Fibroblast of skin of left quadriceps (primary cell): ENCODE measurements at places on chromosomes 6 and 20.

DNA sequence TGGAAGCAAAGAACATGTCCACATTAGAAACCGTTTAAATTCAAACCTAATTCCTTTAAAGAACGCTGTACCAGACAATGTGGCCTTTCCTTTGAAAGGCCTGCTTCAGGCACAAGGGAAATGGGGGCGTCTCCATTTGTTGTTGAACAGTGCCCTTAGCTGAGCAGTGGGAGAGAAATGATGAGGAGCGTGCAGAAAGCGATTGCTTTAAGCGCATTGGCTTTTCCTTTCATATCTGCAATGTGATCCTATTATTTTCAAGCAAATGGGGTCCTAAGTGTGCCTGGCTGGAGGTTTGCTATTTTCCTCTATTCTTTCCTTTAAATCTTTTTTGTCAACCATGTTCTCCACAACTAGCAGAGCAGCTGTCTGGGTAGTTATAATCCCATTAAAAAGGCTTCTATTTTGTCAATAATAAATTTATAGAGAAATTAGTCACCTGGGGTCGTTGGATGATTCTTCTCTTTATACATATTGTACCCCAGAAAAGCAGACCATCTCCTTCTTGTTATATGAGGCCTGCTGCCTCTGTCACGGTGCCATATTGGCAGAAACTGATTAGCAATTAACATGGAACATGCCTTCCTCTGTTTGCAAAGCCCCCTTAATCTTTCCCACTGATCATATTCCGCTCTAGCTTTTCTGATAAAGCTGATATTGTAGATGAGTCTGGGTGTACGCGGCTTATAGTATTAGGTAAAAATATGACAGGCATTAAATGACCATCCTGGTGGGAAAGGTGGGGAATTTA lies 151.1 kb upstream of the JAG1 start:
- no peak for DNase-seq

GRCh38 chr20:53408691-53409446 lies 184.8 kb downstream of the ZNF217 start:
- peak; percentile 42 for DNase-seq

DNA sequence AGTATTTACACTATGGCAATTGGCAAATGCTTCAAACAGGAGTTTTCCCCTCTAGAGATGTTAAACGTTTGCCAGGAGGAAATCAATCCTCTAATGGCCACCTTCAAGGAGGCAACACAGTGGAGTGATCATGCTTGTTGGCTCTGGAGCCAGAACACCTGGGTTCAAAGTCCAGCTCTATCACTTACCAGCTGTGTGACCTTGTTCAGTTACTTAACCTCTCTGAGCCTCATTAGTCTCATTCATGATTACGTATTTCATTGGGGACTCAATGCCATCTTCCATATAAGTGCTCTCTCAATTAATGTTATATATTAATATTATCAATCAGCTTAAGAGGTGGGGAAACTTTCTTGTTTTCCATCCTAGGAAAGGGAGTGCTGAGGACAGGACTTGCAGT lies 26.1 kb downstream of the SLC52A3 start:
- DNase-seq: no peak

DNA sequence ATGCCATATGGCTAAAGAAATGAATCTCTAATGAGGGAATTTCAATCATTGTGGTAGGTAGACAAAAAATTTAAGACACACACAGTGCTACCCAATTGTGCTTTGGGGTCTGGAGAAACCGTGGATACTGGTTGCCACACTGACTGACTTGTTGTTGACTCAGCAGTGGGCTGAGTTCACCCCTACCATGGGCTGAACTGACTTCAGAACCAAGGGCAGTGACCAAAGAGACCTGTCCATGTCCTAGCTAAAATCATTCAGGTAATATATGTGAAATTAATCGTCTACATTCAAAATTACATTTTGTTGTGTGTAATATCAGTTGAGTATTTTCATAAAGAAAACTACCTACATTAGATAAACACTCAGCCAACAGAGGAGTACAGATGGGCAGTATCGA lies 131.6 kb downstream of the PDE7B start:
- DNase-seq: no peak

DNA sequence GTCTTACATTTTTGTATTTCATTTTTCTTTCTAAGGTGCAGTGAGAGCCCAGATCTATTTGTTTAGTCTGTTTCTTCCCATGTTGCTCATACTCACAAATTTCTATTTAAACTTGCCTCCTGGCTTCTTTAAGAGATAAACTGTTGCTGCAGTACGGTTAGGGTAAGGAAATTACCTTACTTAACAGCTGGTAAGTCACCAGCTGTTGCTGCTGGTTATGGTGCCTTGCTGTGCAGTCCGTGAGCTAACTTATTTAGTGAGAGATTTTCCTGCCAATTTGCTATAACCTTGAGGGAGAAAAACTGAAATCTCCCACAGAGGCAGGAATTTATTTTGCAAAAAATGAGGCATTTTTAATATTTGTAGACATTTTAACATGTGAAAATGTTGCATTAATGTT lies 261.0 kb downstream of the UST start:
- no peak for DNase-seq

- no peak for DNase-seq
Measured at GRCh38 chr20:56503916-56504315, 20.6 kb upstream of the FAM209A start.

DNA sequence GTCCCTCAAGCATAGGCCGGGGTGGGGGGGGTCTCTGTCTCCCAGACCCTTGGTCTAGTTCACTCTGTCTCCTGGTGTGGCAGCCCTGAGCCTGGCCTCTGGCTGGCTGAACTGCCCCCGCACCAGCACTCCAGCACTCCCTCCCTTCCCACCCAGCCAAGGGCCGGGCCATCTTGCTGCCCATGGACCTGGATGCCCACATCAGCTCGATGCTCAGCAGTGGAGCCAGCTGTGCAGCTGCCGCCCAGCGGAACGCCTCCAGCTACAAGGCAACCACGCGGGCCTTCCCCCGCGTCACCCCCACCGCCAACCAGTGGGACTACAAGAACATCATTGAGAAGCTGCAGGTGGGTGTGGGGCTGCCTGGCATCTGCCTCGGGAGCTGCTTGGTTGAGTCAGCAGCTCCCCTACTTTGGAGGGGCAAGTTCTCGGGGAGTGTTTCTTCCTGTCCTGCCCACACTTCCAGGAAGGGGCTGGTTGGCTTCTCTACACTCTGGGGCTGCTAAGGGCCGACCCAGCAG lies 28.4 kb downstream of the UQCC2 start:
- no peak for DNase-seq

DNA sequence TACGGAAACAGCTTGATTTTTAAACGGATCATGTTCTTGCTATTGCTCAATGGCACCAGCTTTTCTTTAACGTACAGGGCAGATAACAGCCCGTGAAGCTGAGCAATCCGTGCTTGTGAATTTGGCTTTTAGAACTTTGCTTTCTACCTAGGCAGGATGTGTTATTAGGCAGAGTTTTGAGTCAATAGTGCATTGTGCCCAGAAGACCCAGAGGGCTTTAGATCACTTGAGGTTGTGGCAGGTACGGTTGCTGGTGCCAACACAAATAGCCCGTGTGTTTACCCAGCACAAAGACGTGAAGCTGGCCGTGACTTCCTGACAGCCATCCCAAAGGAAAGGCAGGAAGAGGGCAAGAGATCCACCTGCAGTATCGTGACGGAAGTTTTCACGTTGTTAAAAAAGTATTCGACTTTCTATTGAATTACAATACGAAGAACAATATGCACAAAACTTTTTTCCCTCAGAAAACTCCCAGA lies 117.4 kb upstream of the FRMD1 start:
- DNase-seq: no peak

GRCh38 chr6:25490018-25490801 lies 161.8 kb upstream of the SCGN start:
- peak; percentile 45 for DNase-seq

DNA sequence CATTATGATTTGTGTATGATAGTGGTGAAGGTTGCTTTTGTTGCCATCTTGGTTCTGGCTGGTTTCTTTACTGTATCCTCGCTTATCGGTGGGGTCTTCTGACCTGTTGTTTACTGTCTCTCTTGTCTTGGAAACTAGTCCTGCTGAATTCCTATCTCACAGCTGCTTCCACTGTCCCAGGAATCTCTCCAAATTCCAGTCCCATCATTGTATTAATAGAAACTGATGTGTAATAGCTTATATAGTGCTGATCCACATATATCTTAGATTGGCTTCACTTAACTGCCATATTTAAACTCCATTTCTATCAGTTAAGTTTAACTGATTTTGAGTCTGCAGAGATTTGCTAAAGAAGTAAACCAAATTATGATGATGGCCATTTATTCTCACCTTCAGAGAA lies 5.9 kb downstream of the GTF2H5 start:
- no peak for DNase-seq

- no peak for DNase-seq
Measured at GRCh38 chr20:48921883-48922820, 641 bp downstream of the ARFGEF2 start.

GRCh38 chr6:3920321-3920720 lies 71.1 kb downstream of the FAM50B start:
- DNase-seq: no peak
